ENCODE measurements at places on chromosomes 6 and 20.
A peak's percentile ranks its signal among the peaks of the same experiment; 100 is the strongest.

- DNase-seq: no peak
Observed at GRCh38 chr6:153117986-153118879, 12.8 kb downstream of the RGS17 start.

- no peak for DNase-seq
Observed at GRCh38 chr20:57043091-57043490, 223.3 kb downstream of the BMP7 start.

DNA sequence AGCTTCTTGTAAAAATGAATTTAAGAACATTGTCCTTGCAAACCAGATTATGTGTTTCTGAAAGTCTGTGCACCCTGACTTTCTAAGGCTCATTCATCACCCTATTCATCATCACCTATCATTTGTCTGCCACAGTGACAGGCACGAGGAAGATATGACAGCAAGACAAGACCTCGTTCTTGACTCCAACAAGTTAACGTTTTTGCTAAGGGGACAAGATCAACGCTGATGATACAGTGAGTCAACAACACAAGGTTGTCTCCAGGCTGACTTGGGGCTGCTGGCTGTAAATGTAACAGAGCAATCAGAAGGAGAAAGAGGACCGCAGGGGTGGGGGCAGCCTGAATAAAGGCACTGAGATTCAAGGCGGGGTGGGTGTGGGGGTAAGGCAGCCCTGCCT lies 94.2 kb downstream of the FOXC1 start:
- no peak for DNase-seq

- DNase-seq: no peak
Observed at GRCh38 chr20:51487565-51488268, 54.8 kb downstream of the NFATC2 start.

- DNase-seq: peak; percentile 45
Observed at GRCh38 chr6:123925350-123925749, 121.7 kb downstream of the NKAIN2 start.

DNA sequence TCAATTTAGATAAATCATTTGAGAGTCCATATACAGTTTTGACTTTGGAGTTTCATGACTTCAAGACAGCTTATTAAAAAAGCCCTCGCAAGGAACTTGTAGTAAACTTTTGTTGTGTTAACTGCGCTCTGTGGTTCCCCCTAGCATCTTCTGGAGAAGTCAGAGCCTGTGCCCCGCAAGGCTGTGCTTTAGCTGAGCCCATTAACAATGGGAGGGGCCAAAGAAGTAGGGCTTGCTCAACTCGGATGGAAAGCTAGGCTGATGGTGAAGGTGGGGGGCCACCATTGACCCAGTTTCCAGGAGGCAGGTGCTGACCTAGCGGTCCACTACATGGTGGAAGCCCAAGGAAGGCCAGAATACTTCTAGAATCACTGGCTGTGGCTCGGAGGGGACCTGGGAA lies 29.3 kb upstream of the OVOL2 start:
- no peak for DNase-seq

DNA sequence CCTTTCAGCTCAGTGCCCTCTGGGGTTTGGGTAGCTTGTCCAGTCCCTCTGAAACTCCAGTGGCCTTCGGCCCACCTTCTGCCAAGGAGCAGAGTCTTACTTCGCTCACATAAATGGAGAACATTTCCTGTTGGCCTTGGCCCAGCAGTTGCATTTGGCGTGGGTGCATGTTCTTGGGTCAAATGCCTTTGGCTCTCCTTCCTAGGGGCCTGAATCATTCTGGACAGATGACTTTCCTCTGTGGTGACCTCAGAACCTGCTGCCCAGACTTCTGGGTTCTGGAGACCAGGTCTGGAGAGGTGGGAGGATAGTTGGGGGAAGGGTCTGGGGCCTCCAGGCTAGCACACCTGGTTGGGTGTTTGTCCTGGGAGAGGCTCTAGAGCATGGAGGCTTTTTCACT lies 29.3 kb downstream of the BCAS4 start:
- no peak for DNase-seq

- DNase-seq: no peak
Observed at GRCh38 chr6:118502169-118502568, 45.9 kb upstream of the PLN start.

DNA sequence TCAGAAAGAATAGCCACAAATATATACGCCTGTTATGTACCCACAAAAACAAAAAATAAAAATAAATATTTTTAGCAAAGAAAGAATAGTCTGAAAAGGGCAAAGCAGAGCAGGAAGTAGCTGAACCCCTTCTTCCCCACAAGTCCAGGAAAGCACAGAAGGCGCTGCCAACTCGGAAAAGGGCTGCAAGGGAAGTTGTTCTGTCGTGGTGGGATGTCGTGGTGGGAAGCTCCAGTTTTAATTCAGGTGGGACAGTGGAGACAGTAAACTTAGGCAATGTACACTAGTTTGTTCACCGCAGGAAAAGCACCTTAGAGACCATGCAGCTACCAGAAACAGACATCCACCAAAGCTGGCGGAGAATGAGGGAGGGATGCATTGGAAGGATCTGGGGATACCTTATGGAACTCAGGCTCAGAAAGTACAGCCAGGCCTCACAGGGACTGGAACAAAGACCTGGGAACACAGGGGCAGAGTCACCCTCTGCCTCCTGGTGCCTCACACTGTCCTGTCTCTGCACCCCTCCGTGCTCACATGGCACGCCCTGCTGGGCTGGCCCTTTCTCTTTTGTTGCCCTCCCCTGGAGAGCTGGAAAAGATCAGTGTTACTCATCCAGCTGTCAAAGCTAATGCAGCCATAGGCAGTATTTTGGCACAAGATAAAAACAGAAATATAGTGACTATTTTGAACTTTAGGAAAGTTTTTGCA lies 3.3 kb upstream of the APMAP start:
- no peak for DNase-seq

GRCh38 chr20:20843982-20844381 lies 131.5 kb upstream of the RALGAPA2 start:
- DNase-seq: no peak

DNA sequence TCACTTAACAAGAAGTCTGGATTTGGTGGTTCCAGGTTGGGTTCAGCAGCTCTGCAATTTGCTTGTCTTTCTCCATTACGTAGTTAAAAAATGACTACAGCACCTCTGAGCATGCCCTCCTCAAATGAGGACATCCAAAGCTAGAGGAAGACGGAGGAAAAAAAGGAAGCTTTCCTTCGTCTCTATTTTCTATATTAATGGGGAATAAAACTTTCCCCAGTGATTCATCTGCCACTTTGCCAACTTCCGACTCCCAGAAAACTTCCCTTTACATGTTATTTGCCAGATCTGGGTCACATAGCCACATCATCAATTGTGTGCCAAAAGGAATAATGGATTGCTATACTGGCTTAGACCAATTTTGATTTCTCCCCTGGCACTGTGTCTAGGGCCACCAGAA lies 69.5 kb downstream of the ZFAND3 start:
- no peak for DNase-seq

- DNase-seq: no peak
Observed at GRCh38 chr6:9982215-9982614, 432.7 kb downstream of the TFAP2A start.

DNA sequence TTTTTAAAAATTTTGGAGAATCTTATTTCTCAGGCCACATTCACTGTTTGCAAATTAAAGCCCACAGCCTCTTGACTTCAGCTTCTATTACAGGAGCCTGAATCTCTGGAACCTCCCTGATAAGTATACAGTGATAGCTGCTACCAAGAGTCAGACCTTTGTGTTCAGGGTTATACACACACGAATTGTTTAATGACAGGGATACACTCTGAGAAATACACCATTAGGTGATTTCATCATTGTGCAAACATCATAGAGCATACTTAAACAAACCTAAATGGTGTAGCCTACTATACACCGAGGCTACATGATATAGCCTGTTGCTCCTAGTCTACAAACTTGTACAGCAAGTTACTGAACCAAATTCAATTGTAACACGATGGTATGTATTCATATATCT lies 473.9 kb downstream of the PKHD1 start:
- DNase-seq: peak; percentile 41

DNA sequence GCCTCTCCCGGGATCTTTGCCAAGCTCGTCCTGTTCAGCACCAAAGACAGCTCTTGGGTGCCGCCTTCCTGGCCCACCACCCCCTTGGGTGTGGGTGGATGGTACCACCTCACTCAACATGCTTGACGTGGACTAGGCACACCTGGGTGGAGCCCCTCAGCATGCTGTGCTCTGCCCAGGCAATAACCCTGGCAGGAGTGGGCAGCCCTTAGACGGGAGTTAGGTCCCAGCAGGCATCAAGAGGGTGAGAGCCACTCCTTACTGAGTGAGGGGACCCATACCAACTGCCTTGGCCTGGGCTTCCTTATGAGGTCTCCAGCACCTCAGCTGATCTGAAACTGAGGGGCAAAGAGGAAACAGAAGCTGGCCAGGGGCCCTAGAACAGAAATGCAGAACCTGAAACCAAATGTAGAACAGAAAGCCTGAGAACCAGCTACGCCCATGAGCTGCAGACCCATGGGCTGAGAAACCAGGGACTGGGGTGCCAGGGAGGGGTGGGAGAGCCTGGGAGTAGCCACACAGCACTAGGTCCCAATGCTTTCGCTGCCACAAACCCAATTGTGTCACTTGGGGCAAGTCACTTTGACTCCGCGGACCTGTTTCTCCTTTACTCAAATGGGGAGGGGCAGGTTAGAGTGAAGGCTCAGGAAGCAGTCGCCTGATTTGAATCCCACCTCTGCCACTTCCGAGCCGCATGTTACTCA lies 2.0 kb downstream of the FGD2 start:
- DNase-seq: no peak

DNA sequence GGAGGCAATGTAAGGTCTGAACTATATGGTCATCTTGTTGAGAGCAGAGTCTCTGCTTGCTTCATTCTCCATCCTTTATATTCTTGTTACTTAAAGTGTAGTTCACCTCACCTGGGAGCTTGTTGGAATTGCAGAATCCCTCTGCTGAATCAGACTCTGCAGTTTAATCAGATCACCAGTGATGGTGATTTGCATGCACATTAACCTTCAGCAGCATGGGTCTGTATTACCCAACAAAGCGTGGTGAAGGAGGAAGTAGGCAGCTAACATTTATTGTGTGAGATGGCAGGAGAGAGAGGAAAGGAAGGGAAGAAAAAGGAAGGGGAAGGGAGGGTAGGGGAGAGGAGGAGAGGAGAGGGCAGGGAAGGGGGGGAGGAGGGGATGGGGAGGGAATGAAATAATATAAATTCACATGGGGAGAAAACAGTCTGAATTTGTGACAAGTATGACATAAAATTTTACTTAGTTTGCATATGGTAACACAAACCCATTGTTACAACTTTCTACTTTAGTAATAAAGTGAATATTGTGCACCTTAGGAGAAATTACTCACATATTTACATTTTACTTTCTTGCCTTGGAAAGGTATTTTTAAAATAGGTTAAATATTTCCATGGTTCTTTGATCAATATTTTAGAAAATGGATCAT lies 740.7 kb downstream of the DHX35 start:
- DNase-seq: no peak

GRCh38 chr20:10982692-10983091 lies 308.9 kb upstream of the JAG1 start:
- no peak for DNase-seq

All from NCI-H774 (cell line).